ENCODE measurements at places on chromosomes 1 and 21.
A peak's percentile ranks its signal among the peaks of the same experiment; 100 is the strongest.

DNA sequence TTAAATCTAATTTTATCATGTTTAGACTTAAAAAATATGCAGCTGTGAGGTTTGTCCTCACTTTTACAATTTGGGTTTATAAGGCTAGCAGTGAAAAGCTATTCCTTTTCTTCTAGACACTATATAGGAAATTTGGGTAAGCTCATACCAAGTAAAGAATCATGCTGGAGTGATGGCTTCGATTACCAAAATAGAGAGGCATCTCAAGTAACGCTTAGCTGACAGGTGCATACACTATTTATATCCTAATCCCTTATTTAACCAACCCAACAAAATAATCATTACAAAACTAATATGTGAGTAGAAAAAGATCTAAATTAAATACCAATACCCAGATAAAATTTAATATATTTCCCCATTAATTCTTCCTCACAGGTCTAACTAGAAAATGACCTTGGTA is 193.2 kb downstream of the LHX8 start:
- no peak for DNase-seq

- no peak for DNase-seq
Measured at GRCh38 chr1:53949023-53949990, 3.2 kb downstream of the LRRC42 start.

- DNase-seq = no peak
Measured at GRCh38 chr1:200893411-200893901, 1.2 kb upstream of the INAVA start.

DNA sequence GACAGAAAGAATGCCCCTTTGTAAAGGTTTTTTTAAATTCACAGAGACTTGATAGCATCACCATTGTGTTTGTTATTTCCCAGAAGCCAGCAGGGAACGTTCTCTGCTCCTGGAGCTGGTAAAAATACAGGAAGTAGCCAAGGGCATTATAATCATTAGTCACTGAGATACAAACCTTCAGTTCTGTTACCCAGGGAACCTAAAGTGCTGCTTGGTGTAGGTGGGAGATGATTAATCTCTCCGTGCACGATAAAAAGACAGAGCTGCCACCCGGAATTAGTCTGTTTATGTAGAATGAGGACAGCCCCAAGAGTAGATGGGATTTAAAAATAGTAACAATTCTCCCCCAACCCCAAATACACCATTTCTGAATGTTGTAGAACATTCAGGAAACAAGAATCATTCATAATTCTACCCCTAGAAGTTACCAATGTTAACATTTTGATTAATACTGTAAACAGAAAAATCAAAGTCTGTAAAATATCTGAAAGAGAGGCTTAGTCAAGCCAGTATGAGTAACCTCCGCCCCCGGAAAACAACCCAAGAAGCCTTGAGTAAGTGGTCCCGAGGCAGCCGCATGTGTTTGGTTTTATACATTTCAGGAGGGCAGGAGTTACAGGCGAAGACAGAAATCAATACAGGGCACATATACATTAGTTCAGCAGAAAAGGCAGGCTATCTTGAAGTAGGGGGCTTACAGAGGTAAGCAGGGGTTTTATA is 45.3 kb upstream of the CTBS start:
- peak; percentile 83 for DNase-seq

DNA sequence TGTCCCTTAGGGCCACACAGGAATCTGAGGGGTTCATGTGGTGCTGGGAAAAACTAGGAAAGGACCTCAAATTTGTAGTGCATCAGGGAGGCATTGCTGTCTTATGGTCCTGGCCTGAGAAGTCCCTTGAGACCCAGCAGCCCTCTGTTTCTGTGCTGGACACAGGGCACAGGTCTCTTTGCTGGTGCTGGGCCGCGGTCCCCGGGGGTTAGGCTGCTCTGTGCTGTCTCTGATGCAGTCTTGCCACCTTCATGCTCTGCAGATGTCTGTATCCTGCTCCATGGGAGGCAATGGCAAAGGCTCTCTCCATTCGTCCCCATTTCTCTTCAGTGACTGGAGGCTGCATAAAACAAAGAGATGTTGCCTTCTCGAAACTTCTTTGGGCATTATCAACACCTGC is 13.0 kb downstream of the EDARADD start:
- no peak for DNase-seq

- DNase-seq = no peak
Measured at GRCh38 chr1:119108988-119109387, 31.5 kb downstream of the WARS2 start.

GRCh38 chr1:7007902-7008301 is 222.6 kb downstream of the CAMTA1 start:
- DNase-seq = no peak

- DNase-seq = no peak
Measured at GRCh38 chr1:19850214-19850613, 32.0 kb upstream of the OTUD3 start.

DNA sequence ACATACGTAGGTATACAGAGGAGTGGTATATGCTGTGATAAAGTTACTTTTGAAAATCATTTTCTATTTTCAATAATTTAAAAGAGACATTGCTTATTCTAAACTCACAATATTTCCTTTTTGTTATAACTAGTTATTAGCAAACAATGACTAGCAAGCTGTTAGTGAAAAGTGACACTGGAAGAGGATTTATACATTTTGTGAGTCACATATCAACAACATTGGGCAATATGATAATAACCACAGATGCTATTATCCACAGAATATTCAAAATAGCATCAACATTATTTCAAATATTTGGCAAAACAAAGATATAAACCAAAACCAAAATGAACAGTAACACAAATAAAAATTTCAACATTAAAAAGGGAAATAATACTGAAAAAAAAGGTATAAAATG is 104.0 kb upstream of the HP1BP3 start:
- no peak for DNase-seq

GRCh38 chr1:41670217-41670957 is 185.9 kb upstream of the EDN2 start:
- DNase-seq = no peak

GRCh38 chr1:8089535-8090228 is 63.6 kb upstream of the ERRFI1 start:
- DNase-seq = no peak

- peak; percentile 67 for DNase-seq
Measured at GRCh38 chr1:53896635-53897229, 2.7 kb downstream of the DIO1 start.

GRCh38 chr1:76006234-76006633 is 68.3 kb upstream of the ST6GALNAC3 start:
- DNase-seq = peak; percentile 40

GRCh38 chr1:65001231-65001792 is 35.0 kb upstream of the JAK1 start:
- no peak for DNase-seq

DNA sequence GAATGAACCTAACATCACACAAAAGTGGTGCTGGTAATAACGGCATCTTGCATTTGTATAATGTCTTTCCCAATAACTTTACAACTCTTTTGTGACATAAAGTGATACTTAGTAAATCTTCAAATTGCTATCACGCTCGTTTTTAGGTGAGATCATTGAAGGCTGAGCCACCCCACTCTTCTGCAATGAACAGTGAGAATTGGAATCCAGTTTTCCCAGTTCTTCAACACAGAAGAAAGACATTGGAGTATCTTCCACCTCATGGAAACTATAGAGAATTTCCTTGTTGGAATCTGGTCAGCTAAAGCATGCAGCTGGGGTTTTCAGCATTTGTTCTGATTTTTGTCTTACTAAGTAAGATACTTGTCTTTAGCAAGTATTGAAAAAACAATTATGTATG is 59.9 kb upstream of the NRIP1 start:
- DNase-seq = no peak

All from COLO829 (cell line).